Urinary bladder (tissue), 4 donors: ENCODE measurements at places on chromosomes 4 and X. TPM values are rescaled to one million over a fixed set of nuclear protein-coding genes. Genes with fewer than 3 reads are reported as not detected.

GRCh38 chrX:108216919-108217571 lies 125.5 kb downstream of the ATG4A start:
- no peak for DNase-seq

DNA sequence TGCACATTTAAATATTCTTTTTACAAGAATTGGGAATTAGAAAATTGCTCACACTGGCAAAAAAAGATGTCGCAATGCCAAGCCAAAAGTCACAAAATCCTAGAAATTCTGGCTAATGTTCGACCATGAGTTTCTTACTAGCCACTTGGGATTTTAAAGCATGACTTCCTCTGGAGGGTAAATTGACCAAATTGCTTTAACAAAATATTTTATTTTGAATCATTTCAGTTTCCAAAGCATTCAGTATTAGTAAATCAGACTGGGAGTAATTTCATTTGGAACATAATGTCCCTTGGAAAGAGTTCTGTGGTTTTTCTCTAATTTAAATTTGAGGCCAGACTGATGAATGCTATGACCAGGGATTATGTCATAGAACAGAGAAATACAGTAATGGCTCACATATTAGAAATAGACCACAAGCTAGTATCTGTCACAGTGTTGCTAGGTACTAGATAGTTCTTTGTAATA lies 7.6 kb upstream of the CXCL5 start:
- DNase-seq = no peak

GRCh38 chr4:53061091-53061850 lies 199.2 kb downstream of the RASL11B start:
- no peak for DNase-seq

- DNase-seq = no peak
Measured at GRCh38 chr4:37477126-37477525, 209.1 kb downstream of the RELL1 start.

DNA sequence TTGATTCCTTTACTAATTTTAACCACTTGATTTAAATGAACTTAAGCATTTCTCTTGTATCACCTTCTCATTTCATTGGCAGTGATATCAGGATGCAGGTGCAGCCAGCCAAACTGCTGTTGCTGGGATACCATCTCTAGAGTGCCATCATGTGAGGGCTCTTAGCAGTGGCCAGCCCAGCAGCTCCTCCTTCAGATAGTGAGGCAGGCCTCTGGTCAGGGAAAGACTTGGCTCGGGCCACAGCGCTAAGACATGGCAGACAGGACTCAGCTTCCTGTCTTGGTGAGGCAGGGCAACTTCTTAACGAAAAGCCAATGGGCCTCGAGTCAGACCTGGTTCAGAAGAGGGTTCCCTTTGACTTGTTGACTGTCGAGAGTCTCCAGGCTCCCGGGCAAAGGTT lies 50.0 kb downstream of the NOP14 start:
- DNase-seq = no peak

GRCh38 chrX:13223868-13224567 lies 95.8 kb downstream of the ATXN3L start:
- no peak for DNase-seq

The AKAP14 gene
- total RNA-seq = not detected

The GPRASP1 gene
- total RNA-seq = 32.0 TPM

The FHDC1 gene
- total RNA-seq = 7.1 TPM
